ENCODE measurements at places on chromosomes 13 and 19.

DNA sequence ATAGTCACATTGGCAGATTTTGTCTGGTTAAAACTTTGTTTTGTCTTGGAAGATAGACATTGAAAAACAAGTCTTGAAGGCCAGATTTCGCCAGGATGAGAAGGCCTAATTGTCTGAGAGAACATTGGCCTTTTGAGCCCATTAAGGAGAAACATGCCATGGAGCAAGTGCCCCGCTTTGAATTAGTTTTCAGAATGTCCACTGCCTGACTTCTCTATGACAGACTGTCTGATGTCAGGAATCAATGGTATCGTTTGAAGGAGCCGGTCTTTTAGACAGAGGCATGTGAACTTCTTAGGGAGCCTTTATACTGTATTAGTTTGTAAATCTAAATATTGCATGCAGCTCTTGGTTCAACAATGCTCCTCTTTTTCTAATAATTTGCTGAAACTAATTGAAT lies 155.9 kb downstream of the DLEU7 start:
- DNase-seq: no peak

GRCh38 chr19:15149737-15150136 lies 42.5 kb downstream of the SYDE1 start:
- DNase-seq: no peak

DNA sequence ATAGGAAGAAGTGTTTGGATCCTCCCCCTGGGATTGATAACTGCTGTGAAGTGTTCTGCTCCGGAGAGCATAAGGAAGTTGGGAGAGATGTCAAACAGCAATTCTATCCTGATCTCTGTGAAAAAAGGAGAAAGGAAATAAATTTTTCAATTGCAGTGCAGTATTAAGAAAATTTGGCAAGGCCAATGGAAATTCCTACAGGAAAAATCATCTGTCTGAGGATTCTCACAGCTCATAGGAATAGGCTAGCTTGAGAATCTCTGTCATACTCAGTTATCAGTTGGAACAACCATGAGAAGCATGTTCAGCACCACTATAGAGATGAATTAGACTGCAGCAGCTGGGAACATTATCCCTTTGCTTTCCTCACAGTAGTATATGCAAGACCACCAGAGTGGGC lies 1238.9 kb upstream of the MIR17HG start:
- no peak for DNase-seq

DNA sequence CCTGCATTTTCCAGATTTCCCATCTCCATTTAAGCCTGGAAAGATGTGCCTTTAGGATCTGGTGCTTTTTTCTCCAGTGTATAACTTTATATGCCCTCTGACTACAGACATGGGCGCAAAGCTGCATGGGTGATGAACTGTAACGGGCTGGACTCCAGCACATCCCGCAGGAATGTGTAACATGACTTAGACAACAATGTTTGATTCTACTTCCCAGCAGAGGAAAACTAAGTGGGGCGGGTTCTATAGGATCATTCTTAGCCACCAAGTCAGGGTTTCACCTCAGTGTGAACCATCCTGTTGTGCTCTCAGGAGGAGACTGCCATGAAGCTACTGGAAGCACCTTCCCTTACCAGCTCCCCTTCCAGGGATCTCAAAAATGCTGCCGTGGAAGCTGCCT lies 93.2 kb upstream of the SERP2 start:
- DNase-seq: no peak

DNA sequence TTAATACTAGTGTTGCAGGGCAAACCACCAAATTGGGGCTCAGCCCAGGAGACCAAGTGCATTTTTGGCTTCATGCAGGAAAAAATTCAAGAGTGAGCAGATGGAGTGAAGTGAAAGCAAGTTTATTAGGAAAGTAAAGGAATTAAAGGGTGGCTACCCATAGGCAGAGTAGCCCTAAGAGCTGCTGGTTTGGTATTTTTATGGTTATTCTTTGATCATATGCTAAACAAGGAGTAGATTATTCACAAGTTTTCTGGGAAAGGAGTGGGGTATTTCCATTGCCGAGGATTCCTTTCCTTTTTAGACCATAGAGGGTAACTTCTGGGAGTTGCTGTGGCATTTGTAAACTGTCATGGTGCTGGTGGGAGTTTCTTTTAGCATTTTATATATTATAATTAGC lies 459.0 kb downstream of the KLF5 start:
- DNase-seq: no peak

DNA sequence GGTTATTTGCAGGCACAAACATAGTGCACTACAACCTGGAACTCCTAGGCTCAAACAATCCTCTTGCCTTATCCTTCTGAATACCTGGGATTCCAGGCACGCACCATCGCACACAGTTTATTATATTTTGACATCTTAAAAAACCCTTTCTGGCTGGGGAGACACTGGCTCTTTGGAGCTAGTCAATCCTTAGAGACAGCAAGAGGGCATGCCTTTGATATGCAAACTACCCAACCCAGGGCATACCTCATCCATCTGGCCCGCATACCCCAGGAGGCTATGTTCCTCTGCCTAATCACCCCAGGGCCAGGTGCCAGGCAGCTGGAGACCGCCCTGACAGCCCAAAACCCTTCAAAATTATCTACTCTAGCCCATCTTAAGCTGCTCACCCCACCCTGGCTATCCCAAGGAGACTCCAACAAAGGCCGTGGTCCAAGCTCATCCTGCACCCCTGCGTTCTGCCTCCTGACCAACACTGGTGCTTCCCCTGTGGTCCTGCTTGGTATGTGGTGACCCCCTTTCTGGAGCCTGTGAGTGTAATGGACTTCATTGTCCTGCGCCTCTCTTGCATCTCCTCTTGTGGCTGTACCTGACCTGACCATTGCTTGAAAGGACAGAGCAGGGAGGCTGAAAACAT lies 86.4 kb downstream of the RGCC start:
- DNase-seq: no peak

DNA sequence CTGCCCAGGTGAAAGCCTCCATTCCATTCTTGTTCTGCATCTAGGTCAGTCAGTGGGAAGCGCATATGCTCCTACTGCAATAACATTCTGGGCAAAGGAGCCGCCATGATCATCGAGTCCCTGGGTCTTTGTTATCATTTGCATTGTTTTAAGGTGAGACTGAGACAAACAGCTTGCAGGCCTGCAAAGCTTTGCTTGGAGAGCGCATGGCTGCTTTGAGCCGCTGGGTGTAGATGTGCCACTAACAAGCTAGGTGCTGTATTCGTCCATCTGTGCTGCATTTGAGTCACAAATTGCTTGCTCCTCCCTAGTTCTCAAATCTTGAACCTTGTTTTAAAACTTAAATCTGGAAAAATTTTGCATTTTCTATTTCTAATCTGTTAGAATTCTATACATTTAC lies 219.1 kb downstream of the LMO7 start:
- DNase-seq: no peak

GRCh38 chr19:53112286-53112685 lies 9.1 kb upstream of the ZNF160 start:
- no peak for DNase-seq

DNA sequence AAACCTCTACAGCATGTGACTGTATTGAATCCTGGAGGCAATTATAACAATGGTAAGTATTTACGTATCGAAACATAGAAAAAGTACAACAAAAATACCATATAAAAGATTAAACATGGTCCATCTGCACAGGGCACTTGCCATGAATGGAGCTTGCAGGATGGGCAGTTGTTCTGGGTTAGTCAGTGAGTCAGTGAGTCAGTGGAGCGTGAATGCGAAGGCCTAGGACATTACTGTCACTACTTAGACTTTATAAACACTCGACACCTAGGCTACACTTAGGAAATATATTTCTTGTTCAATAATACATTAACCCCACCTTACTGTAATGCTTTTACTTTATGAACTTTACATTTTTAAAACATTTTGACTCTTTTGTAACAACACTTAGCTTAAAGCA lies 35.6 kb upstream of the TMTC4 start:
- no peak for DNase-seq

DNA sequence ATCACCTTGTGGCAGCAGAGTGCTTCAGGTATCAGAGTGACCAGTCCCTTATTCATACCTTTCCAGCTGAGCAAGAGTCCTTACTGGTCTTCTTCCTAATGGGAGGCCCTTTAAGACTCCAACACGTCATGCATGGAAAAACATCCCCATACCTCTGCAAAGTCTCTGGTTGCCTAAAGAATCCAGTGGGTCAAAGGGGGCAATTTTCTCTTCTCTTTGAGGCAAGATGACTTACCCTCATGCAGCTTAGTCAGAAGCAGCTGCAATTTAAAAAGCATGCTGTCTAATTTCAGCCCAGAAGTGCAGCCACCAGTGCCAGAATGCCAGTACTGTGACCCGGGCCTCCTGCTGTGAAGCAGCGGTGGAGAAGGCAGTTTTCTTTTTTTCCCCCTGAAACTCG lies 18.7 kb downstream of the PPP5C start:
- no peak for DNase-seq

GRCh38 chr13:76759877-76760276 lies 126.3 kb downstream of the KCTD12 start:
- DNase-seq: no peak

DNA sequence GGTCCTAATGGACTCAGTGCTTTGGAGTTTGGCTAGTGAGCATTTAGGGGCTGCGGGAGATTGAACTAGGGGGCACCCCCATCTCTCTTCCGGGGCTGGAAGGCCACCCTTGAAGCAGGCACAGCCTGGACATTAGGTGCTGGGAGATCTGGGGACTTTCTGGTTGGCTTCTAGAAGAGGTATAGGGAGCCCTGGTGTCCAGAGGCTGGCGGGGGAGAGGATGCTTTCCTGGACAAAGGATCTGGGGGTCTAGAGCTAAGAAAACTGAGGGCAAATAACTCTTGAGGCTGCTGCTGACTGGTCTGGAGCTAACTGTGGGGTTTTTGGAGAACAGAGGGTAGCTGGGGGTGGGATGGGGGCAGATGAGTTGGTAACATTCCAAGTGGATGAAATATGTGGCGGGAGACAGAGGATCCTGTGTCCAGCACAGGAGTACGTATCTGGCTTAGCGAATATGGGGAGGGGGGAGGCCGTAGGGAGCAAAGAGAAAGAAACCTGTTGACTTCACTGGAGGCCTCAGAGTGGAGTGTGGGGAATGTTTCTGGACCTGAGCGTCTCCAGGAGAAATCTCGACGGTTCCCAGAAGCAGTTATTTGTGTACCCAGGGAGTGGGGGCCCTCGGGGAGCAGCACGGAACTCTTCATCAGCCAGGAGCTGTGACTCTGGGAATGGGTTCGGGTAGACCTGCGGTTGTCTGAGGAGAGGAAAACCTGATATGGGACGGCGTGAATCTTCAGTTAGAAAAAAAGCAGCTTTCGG lies 1.4 kb downstream of the HNRNPUL1 start:
- DNase-seq: no peak

GRCh38 chr19:39940221-39940833 lies 5.9 kb upstream of the FCGBP start:
- no peak for DNase-seq

- no peak for DNase-seq
Observed at GRCh38 chr13:76874479-76874878, 11.7 kb downstream of the KCTD12 start.

GRCh38 chr19:7869453-7869909 lies 4.7 kb downstream of the PRR36 start:
- DNase-seq: no peak

DNA sequence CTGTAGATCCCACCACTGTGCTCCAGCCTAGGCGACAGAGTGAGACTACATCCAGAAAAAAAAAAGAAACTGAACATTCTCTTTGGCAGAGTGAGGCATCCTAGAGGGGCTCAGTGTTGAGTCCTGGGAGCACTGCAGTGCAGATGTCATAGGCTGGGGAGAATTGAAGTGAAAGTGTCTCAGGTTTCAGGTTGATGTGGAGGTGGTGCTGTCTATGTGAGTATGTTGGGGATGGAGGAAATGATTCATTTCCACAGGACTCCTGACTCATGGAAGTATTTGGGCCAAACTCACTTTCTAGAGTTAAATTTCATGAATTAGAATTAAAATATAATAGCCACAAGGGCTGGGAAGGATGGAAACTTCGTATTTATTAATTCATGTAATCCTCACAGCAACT lies 134.4 kb upstream of the TSC22D1 start:
- no peak for DNase-seq

- DNase-seq: no peak
Observed at GRCh38 chr13:108963846-108964600, 334.6 kb downstream of the MYO16 start.

DNA sequence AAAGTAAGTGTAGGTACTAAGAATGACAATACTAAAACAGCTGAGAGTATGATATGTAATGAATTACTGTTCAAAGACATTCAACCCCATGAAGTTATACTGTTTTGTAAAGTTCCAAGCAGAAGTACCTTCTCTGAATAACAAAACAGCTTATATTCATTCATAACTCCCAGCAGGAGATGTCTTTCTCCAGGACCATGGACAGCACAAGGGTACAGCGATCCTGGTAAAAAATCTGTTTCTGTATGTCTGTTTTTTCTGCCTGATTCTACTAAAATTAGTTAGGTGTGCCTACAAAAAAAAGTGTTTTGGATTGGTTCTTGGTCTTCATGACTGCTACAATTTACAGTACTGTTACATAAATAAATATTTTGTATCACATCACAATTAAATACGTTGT lies 172.5 kb upstream of the SLITRK5 start:
- DNase-seq: no peak

DNA sequence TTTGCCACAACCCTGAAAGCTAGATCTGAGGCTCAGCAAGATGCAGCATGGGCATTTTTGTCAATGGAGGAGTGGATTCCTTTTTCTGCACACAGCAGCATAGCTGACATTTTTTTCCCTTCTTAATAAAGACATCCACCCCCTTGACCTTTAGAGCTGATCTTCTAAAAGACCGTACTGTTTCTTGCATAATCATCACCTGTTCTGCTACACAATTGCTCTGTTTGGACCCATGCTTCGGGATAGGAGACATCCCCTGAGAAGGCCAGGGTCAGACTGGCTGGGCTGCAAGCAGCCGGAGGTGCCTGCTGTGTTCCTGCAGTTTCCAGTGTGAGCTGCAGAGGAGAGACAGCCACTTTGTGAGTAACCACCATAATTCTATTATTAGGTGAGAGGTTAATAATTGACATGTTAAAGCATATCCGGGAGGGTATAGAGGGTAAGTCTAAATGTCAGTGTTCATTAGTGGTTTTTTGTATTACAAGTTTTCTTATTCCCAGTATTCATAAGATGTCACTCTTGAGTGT lies 108.5 kb upstream of the C1QTNF9B start:
- DNase-seq: no peak

DNA sequence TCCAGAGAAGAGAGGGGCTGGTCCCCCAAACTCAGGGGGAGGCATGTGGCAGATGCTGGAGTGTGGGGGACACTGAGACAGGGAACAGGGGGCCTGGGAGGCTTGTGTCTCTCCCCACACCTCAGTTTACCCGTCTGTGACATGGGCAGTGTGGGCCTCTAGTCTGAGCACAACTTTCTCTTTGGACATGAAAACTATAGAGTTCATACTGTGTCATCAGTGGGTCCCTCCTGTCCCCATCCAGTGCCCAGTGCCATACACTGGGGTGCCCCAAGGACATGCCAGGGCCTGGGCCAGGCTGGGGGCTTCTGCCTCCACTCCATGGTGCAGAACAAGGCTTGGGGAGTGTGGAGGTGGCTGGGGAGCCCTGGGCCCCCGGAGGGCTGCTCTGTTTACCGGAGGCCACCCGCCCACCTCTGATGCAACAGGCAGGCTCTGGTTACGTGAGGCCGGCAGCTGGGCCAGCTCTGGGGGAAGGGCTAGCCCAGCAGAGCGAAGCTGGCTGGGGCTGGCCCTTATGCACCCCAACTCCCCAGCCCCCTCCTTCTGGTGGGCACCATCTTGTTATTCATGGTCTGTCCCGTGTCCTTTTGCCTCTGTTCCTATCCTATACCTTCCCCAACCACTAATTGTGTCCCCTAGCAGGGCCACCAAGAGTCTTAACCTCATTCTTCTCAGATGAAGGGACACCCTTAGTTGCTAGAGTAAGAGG lies 1.9 kb upstream of the MEF2B start:
- DNase-seq: no peak

GRCh38 chr13:113075711-113076110 lies 29.9 kb upstream of the F7 start:
- no peak for DNase-seq

Measured in esophagus squamous epithelium (tissue), 5 donors.